ENCODE measurements at places on chromosomes 12 and 14. TPM values are rescaled to one million over a fixed set of nuclear protein-coding genes. Genes with fewer than 3 reads are reported as not detected.

- H3K27ac ChIP-seq: no peak overlapping the region
- DNase-seq: no peak
- no peaks in the 10 kb centered on the region for H3K36me3 ChIP-seq
- no peak overlapping the region for H3K4me3 ChIP-seq
Measured at GRCh38 chr12:24230061-24230701, 280.7 kb upstream of the SOX5 start.

GRCh38 chr14:71960494-71961353 lies 28.5 kb downstream of the RGS6 start:
- H3K27me3 ChIP-seq: no peaks in the 10 kb centered on the region
- H3K36me3 ChIP-seq: no peaks in the 10 kb centered on the region
- DNase-seq: no peak
- no peak overlapping the region for H3K27ac ChIP-seq

DNA sequence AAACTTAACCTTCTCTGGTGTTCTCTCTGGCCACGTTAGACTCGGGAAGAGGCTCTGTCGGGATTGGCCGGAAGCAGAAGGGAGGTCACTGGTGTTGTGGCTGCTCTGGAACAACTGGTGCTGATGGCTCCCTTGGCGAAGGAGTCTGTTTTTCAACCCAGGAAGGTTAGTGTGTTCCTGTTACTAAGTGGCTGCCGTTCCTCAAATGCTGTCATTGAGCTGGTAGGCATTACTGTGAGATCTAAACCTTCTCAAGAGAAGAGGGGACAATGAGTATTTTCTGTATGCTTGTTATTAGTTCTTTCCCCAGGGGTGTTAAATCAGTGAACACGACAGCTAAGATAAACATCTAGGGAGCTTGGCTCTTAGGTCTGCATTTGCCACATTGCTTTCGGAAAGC lies 18.3 kb downstream of the POP5 start:
- H3K27ac ChIP-seq: no peak overlapping the region
- DNase-seq: no peak
- no peaks in the 10 kb centered on the region for H3K4me1 ChIP-seq
- H3K4me3 ChIP-seq: no peak overlapping the region
- H3K36me3 ChIP-seq: no peaks in the 10 kb centered on the region

DNA sequence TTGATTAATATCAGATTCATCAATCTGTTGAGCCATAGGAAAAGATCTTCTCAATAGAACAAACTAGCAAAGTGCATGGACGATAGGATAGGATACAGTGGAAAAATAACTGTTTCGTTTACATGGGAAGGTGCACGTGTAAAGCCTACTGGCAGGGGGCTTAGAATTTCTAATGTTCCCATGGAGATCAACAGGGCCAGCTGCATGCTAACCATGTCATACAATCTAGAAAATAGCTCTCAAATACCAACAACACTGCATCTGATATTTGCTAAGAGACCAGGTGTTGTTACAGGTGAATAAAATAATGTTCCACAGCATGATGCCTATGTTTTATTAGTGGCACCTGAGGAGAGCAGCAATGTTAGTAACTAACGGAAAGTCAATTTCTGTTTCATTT lies 72.5 kb downstream of the ACSS3 start:
- no peaks in the 10 kb centered on the region for H3K27me3 ChIP-seq
- H3K4me1 ChIP-seq: no peaks in the 10 kb centered on the region
- H3K27ac ChIP-seq: no peak overlapping the region
- H3K4me3 ChIP-seq: no peak overlapping the region

DNA sequence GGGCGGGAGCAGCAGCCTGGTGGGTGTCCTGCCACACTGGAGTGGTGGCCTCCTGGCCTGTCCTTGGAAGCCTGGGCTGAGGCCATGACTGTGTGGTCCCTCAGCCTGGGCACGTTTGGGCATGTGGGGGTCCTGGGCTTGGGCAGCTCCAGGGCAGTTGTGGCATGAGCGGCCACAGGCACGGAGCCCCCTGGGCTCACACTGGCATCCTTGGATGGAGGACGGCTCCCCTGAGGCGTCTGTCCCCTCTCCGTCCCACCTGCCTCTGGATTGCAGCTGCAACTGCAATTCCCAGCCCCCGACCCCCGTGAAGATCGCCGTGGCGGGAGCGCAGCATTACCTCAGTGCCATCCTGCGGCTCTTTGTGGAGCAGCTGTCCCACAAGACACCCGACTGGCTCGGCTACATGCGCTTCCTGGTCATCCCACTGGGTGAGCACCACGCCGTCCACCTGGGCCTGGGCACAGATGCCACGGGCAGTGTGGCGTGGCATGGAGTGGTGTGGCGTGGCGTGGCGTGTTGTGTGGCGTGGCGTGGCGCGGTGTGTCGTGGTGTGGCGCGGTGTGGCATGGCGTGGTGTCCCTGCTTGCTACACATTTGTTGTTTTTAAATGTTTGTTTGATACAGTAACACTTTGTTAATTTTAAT lies 15.1 kb upstream of the TEX22 start:
- DNase-seq: no peak
- no peaks in the 10 kb centered on the region for H3K4me1 ChIP-seq
- H3K4me3 ChIP-seq: no peak overlapping the region
- H3K36me3 ChIP-seq: no peaks in the 10 kb centered on the region

DNA sequence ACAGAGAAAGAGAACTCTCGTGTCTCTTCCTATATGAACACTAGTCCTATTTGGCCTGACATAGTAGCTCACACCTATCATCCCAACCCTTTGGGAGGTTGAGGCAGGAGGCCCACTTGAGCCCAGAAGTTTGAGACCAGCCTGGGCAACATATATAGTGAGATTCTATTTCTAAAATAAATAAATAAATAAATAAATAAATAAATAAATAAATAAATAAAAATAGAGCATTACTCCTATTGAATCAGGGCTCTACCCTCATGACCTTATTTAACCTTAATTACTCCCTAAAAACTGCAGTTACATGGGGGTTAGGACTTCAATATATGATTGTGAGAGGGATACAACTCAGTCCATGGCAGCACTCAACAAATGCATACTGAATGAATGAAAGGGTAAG lies 61.2 kb upstream of the GSC start:
- H3K4me1 ChIP-seq: peaks cover 2% of the 10 kb centered on the region
- no peak overlapping the region for H3K27ac ChIP-seq
- DNase-seq: no peak
- no peaks in the 10 kb centered on the region for H3K36me3 ChIP-seq

DNA sequence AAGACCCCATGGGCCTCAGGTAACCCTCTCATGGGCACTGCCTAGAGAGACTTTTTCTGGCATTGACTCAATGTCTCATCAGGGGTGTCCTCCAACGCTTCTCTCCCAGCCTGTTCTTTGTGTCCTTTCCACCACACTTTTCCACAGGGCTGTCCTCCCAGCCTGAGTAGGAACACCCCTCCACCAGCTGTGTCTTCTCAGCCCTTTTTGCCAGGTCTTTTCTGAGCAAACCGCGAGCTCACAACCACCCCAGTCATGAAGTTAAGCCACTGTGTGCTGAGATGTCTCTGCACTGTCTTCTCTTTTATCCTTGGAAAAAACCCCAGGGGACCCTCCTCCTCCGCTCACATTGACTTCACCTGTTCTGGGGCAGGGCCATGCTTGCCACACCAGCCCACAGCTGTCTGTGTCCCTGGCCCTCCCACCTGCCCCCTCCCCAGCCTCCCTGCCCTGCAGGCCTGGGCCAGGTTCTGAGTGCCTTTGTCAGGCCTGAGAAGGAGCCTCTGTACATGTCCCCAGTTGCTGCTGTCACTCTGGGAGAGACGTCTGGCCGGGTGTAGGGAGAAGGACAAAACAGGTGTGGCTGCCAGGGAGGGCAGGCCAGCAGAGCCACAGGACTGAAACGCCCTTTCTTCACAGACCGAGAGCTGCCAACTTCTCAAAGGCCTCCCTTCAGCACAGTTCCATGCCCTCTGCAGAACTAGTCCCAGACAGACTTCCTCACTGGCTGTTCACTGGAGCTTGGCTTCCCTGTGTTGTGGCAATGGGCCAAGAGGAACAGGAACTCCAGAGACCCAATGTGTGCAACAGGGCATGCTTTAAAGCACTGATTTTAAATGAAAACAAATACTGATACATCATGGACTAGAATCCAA lies 50.5 kb upstream of the PNMA1 start:
- H3K27me3 ChIP-seq: no peaks in the 10 kb centered on the region
- H3K4me1 ChIP-seq: peaks cover 39% of the 10 kb centered on the region
- H3K27ac ChIP-seq: no peak overlapping the region
- H3K36me3 ChIP-seq: no peaks in the 10 kb centered on the region

Gene EML5
- total RNA-seq: 15.0 TPM

Gene RNFT2
- 2.4 TPM for total RNA-seq

All from ovary (tissue), 10 donors.